ENCODE measurements at places on chromosomes 3 and 15.

DNA sequence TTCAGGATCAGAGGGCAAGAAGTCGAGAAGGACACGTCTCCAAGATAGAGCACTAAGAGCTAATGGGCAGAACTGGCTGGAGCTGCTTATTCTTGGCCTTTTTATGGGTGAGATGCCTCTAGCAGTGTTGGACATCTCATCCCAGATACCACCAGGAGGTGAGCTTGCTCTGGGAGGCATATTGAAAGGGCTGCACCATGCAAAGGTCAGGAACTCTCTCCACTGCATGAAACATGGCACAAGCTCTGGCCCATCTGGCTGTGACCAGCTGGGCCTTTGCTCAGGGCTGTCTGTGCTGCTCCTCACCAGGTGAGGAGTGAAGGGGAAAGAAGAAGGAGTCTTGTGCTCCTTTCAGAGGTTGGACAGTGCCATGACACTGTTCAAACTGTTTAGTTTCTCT is 188.7 kb downstream of the THSD4 start:
- no peak for DNase-seq

- DNase-seq, result no peak
These were observed 13.3 kb downstream of the ITGA11 start for GRCh38 chr15:68418611-68419161.

GRCh38 chr3:107881509-107881908 is 209.3 kb downstream of the CD47 start:
- DNase-seq, result no peak

GRCh38 chr3:163657088-163657487 is 1421.2 kb downstream of the SI start:
- DNase-seq, result no peak

- DNase-seq, result no peak
These were observed 328.8 kb downstream of the CNTN6 start for GRCh38 chr3:1421577-1421976.

DNA sequence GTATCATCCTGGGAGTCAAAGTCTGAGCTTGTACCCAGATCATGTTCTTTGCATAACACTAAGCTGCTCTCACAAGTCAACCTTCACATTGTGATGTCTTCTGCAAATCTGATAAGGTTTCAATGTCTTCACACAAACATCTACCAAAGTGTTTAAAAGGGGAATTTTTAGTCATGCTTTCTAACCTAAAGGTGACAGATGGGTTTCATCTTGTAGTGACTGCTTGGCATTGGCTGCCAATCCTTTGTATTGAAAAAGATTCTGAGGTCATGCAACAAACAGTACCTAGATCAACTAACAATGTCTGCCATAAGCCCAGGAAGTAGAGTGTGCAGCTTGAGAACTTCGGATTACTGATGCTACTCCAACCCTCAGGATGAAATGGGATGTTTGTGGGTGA is 43.6 kb upstream of the DIPK2A start:
- no peak for DNase-seq

- DNase-seq, result no peak
These were observed 77.1 kb downstream of the ATP10A start for GRCh38 chr15:25786040-25786439.

GRCh38 chr3:127640042-127640355 is 11.0 kb downstream of the PODXL2 start:
- no peak for DNase-seq

DNA sequence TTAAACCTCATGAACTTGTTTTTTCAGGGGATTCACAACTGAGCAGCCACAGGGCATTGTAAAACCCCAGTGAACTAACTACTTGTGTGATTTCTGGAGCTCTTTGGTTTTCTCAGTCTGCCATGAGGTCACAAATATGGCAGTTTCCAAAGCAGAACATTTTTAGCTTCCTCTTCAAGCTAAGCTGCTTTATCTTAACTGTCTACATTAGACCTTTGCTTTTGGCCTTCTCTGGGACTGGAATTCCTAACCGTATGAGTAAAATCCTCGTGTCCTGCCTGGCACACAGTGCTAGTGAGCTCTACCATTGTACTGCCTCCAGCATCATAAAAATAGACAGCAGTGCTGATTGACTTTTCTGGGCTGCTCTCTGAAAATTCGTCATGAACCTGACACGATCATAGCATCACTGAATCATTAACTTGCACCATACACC is 22.1 kb downstream of the CDIN1 start:
- DNase-seq, result no peak

- no peak for DNase-seq
These were observed 12.4 kb downstream of the GNB5 start for GRCh38 chr15:52178765-52179164.

- DNase-seq, result no peak
These were observed 16.9 kb upstream of the FGD5 start for GRCh38 chr3:14801668-14802380.

DNA sequence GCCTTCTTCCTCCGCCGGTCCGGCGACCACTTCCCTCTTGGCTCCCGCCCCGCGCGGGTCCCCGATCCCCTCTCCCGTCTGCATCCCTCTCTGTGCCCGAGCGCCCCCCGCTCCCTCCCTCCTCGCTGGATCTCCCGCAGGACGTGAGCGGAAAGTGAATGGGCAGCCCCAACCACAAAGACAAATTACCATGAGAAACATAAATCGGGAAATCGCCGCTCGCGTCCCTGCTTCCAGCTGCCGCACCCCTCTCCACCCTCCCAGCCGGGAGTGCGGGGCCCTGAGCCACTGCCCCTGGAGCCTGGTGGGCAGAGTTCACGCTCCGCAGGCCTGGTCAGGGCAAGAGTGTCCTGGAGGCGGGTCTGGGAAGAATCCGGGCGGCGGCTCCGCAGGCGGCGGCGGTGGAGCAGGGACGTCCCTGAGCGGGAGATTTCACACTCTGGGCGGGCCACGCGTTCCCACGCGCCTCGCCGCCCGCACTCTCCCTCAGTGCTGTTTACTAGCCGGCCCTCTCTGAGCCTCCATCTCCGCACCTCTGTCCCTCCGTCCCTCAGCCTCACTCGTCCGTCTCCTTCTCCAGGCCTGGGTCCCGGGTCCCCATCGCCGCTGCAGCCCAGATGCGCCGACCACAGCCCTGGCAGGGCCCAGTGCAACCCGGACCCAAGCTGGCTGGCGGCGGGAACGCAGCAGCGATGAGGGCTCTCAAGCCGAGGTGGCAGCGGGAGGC is 835 bp downstream of the SEMA5B start:
- DNase-seq, result no peak

DNA sequence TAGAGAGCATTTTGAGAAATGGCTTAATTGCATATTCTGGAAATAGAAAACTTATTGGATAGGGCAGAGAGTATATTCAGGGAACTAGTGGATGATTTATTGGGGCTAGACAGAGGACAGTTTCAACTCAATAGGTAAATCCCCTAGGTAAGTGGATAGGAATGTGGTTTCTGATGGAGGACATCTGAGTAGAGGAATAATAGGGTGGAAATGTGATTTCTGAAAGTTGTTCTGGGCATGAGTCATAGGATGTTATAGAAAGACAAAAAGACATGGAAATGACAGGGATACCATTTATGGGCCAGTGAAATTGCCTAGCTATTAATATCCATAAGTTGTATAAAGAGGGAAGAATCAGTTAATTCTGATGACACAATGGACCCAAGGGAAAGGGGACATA is 563.3 kb upstream of the GOLIM4 start:
- DNase-seq, result no peak

- no peak for DNase-seq
These were observed 44.1 kb downstream of the CPN2 start for GRCh38 chr3:194306771-194307640.

DNA sequence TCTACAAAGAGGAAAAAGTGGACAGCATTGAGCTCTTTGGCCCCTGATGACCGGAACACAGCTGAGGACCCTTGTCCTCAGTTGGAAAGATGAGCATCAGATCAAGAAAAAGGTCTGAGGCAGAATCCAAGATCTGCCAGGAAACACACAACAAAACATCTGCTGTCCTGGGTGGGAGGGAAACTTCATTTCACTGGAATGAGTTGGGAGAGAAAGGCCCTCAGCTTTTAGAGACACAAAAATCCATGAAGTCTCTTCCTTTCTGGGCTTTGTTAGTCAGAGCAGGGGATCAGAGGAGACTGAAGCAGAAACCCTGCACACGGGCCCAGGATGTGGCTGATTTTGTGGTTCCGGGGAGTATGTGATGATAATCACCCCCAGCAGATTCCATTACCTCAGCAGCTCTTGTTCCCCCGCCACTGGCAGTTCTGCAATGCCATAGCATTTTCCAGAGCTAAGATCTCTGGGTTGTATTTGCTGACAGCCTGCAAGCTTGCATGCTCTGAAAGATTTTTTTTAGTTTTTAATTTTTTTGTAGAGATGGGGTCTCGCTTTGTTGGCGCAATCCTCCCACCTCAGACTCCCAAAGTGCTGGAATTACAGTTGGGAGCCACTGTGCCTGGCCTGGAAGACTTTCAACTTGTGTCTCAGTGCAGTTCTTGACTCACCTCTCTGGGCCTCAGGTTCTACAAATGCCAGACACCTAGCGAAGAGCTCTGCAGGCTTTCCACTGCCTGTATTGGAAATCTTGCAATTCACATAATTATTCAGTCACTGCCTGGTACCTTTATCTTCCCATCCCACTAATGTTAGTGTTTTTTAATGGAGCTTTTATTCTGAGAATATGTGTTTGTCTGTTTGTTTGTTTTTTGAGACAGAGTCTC is 5.8 kb upstream of the TATDN2 start:
- DNase-seq, result no peak

- DNase-seq, result no peak
These were observed 138.4 kb downstream of the NSMCE3 start for GRCh38 chr15:29130951-29131839.

- no peak for DNase-seq
These were observed 13.5 kb downstream of the TIGIT start for GRCh38 chr3:114307222-114307830.

DNA sequence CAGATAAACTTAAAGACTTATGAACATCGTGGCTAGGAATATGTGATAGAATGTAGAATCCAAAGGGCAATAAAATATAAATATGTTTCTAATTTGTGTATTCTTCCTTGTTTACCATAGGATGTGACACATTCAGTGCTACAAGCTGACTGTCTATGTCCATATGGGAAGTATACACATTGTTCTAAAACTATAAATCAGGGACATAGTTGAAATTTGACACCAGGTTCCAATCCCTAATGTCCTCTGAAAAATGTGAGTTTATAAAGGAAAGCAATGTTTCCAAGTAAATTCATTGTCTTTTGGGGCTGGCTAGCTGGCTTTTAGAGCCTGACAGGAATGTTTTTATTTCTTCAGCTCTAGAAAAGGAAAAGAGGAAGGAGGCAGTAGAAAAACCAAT is 273.6 kb downstream of the CNTN4 start:
- DNase-seq, result no peak

- no peak for DNase-seq
These were observed 51.0 kb upstream of the SH3GL3 start for GRCh38 chr15:83396101-83396500.
